ENCODE measurements at places on chromosomes 6 and 20.

- no peaks in the 10 kb centered on the region for H3K27me3 ChIP-seq
- no peak overlapping the region for H3K27ac ChIP-seq
- no peak for DNase-seq
- H3K4me3 ChIP-seq, result no peak overlapping the region
- no peaks in the 10 kb centered on the region for H3K4me1 ChIP-seq
- no peaks in the 10 kb centered on the region for H3K36me3 ChIP-seq
Observed at GRCh38 chr6:98002678-98003077, 719.7 kb upstream of the MMS22L start.

DNA sequence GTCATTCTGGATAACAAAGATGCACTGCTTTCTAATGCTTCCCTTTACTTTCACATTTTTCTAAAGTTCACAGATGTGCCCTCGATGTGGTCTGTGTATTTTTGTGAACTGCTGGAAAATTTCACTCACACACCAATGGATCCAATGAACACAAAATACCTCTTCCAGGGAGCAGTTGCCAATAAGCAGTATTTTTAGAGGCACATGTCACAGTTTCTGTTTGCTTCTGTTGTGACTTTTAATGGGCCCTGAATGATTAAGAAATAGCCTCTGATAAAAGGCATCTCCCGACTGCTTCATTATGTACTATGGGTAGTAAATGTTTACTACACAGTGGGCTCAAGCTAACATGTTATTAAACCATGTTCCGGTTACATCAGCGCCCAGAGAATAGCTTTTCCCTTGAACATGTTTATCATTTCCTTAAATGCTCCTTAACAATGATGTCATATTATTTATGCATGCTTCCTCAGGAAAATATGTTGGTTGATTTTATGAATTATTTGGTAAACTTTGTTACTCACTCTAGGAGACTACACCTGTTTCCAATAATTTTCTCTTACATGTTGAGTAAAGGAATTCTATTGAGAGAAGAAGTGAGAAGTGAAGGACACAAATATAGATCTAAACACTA, 188.0 kb downstream of the KCNQ5 start:
- H3K27me3 ChIP-seq, result no peaks in the 10 kb centered on the region
- H3K4me1 ChIP-seq, result no peaks in the 10 kb centered on the region
- no peak overlapping the region for H3K4me3 ChIP-seq
- H3K36me3 ChIP-seq, result no peaks in the 10 kb centered on the region

- no peak overlapping the region for H3K27ac ChIP-seq
- no peaks in the 10 kb centered on the region for H3K4me1 ChIP-seq
- no peaks in the 10 kb centered on the region for H3K36me3 ChIP-seq
- H3K4me3 ChIP-seq, result no peak overlapping the region
- no peaks in the 10 kb centered on the region for H3K27me3 ChIP-seq
Observed at GRCh38 chr20:59351157-59352040, 51.0 kb downstream of the EDN3 start.

- H3K27ac ChIP-seq, result no peak overlapping the region
- no peaks in the 10 kb centered on the region for H3K4me1 ChIP-seq
- no peaks in the 10 kb centered on the region for H3K27me3 ChIP-seq
- no peak overlapping the region for H3K4me3 ChIP-seq
Observed at GRCh38 chr6:125577124-125577662, 172.2 kb upstream of the HEY2 start.

- H3K27ac ChIP-seq, result peak within 1 kb of the TSS; percentile 98
- peaks cover under 1% of the 10 kb centered on the region for H3K4me1 ChIP-seq
- DNase-seq, result peak; percentile 94
- peak within 1 kb of the TSS; percentile 61 for H3K4me3 ChIP-seq
- no peaks in the 10 kb centered on the region for H3K27me3 ChIP-seq
Observed at GRCh38 chr6:128520436-128521281, at the start of gene PTPRK. PTPRK (minus strand) TSS chr6:128520599; CDS start chr6:128520358, 241 bp downstream.

DNA sequence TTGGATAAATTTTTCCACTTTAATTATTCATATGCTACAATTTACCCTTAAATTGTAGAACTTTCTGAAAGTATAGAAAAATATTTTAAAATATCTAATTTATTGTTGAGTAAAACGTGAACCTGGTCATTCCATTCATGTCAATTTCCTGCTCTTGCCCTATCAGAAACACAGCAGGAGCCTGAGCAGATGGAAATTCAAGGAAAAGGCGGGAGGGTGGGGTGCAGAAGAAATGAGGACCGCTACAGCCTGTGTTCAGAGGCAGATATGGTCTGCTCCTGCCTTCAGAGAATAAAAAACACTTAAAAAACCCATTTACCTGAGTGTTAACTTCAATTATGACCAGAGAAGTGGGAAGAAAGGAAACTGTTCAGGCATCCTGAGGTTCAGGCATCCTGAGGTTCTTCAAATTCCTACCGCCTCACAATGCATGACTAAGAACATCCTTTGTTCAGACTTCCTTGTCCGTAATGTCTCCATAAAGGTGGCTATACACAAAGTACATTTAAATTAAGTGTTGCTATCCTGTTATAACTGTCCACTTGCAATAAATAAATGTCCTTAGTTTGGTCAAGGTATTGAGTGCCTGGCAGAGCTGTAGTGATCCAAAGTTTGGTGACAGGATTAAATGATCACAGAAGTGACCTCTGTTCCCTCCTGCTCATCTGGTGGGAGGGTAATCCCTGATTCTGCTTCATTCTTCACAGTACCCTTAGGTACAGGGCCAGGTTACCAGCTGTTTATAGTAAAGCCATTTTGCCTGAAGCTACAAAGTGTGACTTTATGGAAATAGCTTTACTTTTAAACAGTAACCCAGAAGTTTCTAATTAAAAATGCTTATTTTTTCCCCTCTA, 109.1 kb downstream of the MAN1A1 start:
- no peak overlapping the region for H3K27ac ChIP-seq
- H3K36me3 ChIP-seq, result no peaks in the 10 kb centered on the region
- DNase-seq, result no peak
- peaks cover 3% of the 10 kb centered on the region for H3K4me1 ChIP-seq
- no peaks in the 10 kb centered on the region for H3K27me3 ChIP-seq

- no peaks in the 10 kb centered on the region for H3K36me3 ChIP-seq
- no peaks in the 10 kb centered on the region for H3K27me3 ChIP-seq
- DNase-seq, result no peak
- H3K4me3 ChIP-seq, result no peak overlapping the region
- H3K4me1 ChIP-seq, result no peaks in the 10 kb centered on the region
Observed at GRCh38 chr6:157631412-157631811, 191.6 kb upstream of the SNX9 start.

DNA sequence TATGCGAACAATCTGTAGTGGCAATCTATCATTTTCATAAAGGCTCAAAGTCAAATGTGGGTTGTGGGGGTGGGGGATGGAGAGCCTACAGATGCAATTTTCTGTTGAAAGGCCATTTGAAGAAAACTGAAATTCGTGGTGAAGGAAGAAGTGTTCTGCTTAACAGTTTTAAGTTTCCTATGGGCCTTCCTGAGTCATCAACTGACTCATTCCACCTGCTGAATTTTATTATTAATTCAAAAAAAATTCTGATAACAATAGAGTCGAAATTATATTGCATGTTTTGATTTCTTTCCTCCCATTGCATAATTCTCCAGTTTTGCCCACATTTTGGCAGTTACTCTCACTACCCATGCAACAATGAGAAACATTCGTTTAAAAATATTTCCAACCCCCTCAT, 622.3 kb upstream of the ARID1B start:
- H3K27me3 ChIP-seq, result no peaks in the 10 kb centered on the region
- H3K36me3 ChIP-seq, result no peaks in the 10 kb centered on the region
- H3K27ac ChIP-seq, result no peak overlapping the region
- H3K4me3 ChIP-seq, result no peak overlapping the region
- DNase-seq, result no peak
